ENCODE measurements at places on chromosomes 2 and 18.
A peak's percentile ranks its signal among the peaks of the same experiment; 100 is the strongest.

GRCh38 chr2:233354971-233355574 is 779 bp downstream of the DGKD start:
- no peak for DNase-seq

DNA sequence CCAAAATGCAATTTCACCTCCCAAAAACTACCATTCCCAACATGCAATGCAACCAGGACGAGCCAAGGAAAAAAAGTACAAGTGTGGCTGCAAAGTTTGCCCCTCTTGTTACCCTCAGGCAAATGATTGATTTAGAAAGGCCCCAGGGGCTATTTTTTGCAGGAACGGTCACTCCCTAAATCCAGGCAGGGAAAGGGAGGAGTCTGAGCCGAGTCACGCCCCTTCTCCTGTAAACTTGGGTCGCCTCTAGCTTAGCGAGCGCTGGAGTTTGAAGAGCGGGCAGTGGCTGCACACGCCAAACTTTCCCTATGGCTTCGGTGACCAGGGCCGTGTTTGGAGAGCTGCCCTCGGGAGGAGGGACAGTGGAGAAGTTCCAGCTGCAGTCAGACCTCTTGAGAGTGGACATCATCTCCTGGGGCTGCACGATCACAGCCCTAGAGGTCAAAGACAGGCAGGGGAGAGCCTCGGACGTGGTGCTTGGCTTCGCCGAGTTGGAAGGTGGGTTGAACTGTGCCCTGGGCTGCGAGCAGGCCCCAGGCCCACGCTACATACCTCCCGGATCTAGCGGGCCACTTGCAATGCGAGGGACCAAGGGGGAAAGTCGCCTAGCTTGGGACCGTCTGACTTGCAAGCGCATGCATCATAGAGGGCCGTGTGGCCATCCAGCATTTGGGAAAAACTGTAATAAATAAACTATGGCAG is at the start of gene GALM:
TSS of gene GALM (plus strand) at position 261 of the 702 bp plus-strand sequence. CDS start at position 309, 48 bp downstream.
- DNase-seq = peak; percentile 78

- DNase-seq = no peak
These were observed 23.7 kb upstream of the SMAD7 start for GRCh38 chr18:48974304-48975119.

- no peak for DNase-seq
These were observed 206.2 kb downstream of the ARL4C start for GRCh38 chr2:234290671-234291070.

- DNase-seq = no peak
These were observed 7.8 kb downstream of the CCDC74A start for GRCh38 chr2:131535526-131535925.

DNA sequence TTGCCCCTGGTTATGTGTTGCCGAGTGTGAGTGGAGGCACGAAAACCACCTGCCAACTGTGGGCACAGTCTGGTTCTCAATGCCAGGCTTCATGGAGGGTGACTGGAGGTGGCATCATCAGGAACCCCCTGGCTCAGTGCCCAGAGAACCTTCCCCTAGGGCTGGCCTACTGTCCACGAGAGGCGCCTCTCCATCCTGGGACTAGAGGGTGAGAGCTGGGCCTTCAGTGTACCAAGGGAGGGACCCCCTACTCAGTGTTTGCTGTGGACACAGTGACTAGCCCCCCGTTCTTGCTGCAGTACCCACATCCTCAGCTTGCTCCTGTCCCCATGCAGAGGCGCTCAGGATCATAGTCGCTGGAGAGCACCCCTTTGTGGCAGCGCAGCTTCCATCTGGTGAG is 202.6 kb downstream of the HDAC4 start:
- DNase-seq = no peak

- DNase-seq = no peak
These were observed 14.9 kb downstream of the VAPA start for GRCh38 chr18:9928646-9929259.

DNA sequence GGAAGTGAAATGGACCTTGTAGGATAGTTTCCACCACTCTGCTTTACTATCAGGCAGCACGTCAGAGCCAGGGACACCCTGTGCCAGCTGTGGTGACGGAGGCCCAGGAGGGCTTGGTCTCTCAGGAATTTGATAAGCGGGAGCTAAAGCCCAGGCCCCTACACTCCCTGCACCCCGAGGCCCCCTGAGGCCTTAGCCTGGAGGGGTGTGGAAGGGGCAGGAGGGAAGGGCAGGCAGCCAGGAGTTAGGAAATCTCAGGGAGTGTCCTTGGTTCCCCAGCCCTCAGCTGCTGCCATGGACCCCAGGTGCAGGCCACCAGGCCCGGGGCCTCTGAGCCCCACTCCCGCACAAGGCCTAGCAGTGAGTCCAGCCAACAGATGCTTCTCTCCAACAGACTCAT is 38.2 kb downstream of the PDIA6 start:
- peak; percentile 56 for DNase-seq

DNA sequence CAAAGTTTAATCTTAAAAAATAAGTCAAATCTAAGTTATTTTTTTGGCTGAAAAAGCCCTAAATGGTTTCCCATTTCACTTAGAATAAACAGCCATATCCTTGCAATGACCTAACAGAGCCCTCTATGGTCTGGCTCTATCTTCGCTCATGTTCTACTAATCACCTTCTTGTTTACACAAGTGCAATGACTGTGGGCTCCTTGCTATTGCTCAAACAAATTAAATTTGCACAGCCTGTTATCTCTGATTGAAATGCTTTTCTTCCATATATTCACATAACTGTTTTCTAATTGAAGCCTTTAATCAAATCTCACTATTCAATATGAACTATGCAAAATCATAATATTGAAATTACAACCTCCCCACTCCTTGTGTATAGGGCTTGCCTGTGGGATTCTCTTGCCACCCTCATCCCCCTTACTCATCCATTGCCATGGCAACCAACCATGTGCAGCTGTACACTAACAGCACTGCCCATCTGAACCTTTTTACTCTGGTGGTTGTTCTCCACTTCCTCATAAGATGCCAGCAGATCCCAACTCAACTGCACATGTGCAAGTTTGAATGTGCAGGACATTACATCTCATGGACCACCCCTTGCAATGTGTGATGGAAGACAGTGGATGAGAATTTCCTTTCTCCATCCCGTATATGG is 1083.2 kb downstream of the SOCS6 start:
- no peak for DNase-seq

DNA sequence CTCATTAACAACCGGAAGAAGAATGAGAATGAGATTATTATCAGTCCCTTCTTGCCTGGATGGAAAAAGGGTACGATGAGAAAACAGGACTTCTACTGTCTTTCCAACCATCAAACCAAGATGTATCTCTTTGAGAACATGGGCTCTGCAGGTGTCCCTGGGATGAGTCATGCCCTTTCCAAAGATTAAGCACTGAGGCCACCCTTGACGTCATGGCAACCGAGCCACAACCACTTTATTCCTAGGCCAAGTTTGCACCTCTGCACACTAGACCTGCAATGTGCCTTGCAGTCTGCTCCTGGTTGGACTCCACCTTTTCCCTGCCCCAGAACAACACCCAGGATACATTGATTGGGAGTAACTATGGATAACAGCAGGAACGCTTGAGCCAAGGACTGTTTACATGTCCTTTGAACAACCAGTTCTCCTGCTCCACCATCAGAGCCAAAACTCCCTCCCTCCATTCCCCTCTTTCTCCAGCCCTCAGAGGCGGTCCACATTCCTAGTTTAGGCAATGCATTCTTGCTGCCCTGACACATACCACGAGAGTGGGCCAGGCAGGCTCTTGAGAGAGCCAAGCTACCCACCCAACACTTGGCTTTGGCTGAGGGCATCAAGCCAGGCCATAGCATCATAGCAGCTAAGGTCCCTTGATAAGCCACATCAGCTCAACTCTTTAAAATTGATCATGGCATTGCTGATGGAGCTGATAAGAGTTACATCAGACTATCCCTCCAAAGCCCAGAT is 310.7 kb downstream of the TNS1 start:
- DNase-seq = no peak

DNA sequence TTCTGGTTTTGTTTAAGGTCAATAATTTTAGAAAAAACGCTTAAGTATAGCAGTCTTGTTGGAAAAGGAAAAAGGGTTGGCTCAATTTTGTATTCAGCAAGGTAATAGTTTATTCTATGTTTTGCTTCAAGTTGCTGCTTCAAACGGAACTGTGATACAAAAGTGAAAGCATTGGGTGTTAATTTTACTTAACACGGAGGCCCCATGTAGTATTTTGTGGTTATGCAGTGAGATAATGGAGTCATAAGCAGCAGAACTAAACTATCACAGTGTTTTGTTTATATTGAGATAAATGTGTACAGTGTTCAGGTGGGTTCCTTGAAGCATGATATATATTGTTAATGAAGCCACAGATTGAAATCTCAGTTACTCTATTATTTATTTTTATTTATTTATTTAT is 67.0 kb upstream of the LYPD6B start:
- DNase-seq = no peak

GRCh38 chr2:114160263-114160981 is 270.5 kb downstream of the ACTR3 start:
- no peak for DNase-seq

DNA sequence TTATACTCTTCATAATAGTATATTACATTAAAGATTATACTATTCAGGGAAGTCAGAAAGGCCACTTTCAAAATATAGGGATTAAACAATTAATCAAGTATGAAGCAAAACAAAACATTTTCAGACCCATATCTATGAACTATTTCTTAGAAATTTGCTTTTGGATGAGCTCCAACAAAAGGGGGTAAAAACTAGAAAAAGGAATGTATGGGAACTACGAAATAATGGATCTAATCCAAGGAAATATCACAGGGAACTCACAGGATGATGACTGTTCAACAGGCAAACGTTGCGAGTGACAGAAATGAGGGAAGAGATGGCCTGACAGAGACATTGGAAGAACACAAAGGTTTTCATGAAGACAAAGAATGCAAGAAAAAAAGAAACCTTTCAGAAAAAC is 27.9 kb downstream of the G6PC2 start:
- DNase-seq = peak; percentile 64

GRCh38 chr18:61471942-61472341 is 138.7 kb downstream of the CDH20 start:
- DNase-seq = no peak

GRCh38 chr2:212994976-212995375 is 156.4 kb downstream of the IKZF2 start:
- no peak for DNase-seq

- DNase-seq = no peak
These were observed 27.1 kb downstream of the SCN3A start for GRCh38 chr2:165176780-165177179.

- DNase-seq = no peak
These were observed 72.5 kb downstream of the FAM210A start for GRCh38 chr18:13653746-13654433.

DNA sequence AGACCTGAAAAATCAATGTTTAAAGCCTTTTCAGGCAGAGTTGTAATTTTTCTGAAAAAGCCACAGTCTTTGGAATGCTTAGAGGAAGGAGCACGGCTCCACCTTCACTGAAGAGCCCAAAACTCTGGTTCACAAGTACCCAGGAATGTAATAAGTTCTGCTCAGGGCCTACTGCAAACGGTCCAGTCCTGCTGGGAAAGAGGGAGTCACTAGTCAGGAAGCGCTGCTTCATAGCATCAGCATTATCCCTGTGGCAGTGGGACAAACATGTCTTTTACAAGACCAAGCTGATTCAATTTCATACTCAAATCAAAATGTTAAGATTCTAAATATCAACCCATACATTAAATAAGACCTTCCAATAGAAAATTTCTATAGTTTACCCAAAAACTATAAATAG is 152.9 kb upstream of the PGAP1 start:
- DNase-seq = no peak

GRCh38 chr2:106161938-106162820 is 31.9 kb downstream of the UXS1 start:
- DNase-seq = peak; percentile 71

DNA sequence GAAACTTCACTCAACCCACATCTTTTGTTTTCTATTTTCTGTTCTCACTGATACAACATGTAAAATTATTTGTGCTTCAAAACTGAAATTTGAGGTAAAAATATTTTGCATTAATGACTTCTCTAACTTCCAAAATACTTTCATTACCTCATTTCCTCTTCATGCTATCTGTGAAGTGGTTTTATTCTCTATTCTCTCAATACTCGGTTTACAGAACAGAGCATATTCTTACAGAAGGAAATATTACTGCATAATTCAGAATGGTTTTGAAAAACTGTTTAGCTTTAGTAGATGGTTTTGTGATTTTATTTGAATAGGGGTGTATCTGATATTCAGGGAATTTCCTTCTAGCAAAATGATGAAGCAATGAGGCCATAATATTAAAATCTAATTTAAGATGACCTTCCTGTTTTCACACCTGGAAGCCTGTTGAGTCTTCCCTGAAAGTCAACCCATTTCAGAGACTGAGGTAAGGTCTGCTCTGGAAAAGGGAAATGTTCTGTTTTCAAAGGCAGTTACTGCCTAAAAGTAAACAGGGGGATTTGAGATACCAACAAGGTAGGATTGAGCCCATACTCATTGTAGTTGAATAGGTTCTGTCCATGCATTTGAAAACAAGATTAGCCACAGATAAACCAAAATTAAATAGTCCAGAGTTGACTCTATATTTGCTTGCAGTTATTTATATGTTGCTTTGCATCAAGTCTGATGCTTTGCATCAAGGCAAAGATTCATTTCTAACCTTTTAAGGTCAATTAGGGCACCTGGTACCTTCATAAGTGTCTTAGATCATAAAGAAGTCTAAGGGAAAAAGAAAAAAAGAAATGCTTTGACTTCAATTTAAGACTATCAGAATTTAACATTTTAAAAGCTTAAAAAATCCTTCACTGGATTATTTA is 50.8 kb upstream of the PEX13 start:
- no peak for DNase-seq

- no peak for DNase-seq
These were observed 150.0 kb downstream of the DYSF start for GRCh38 chr2:71603311-71603811.

DNA sequence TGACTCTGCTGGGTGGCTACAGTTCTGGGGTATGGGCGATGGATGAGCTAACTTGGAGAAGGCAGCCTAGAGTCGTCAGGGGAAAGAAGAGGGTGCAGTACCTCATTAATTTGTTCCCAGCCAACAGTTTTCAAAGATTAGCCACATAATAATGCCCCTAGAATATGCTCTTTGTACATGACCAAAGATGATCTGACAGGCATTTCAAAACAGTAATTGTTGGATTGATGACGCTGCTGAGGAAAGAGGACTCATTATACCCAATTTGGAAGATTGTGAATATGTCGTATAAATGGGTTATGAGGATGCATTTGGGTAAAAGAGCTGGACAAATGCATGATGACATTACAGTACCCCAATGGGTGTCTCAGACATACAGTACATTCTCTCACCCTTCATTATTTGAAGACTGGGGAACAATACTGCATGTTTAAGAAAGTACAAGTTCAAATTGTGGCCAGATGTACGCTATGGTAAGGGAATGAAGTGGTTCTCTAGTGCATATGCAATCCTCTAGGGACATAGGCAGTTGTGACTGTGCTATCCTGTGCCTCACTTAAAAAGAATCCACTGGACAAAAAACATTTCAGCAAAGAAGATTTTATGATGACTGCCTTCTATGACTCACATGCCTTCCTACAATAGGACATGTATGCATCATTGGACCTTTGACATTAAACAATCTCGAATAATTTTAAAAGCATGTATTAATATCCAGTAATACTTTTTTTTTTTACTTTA is 233.2 kb downstream of the CNTNAP5 start:
- DNase-seq = no peak

GRCh38 chr2:102418421-102418961 is 4.5 kb upstream of the IL18RAP start:
- no peak for DNase-seq
